Subcutaneous preadipocyte (primary cell): ENCODE measurements at places on chromosomes 5 and 9. TPM values are rescaled to one million over a fixed set of nuclear protein-coding genes. Genes with fewer than 3 reads are reported as not detected.

RETREG1 gene
- 2.7 and 5.1 TPM in 2 replicates for total RNA-seq

PPP3R2 gene
- not detected in 2 replicates for total RNA-seq

RXFP3 gene
- not detected in 2 replicates for total RNA-seq

ADGRD2 gene
- not detected in 2 replicates for total RNA-seq

SCGB3A1 gene
- not detected in 2 replicates for total RNA-seq

TLR4 gene
- total RNA-seq = 8.8 and 17.4 TPM in 2 replicates

SLC25A48 gene
- not detected in 2 replicates for total RNA-seq

PCDHB6 gene
- under 0.01 TPM in 2 replicates for total RNA-seq

MYO10 gene
- 1.1 and 4.5 TPM in 2 replicates for total RNA-seq

KIF4B gene
- under 0.01 TPM in 1 of 2 replicates, not detected in the other for total RNA-seq

CER1 gene
- total RNA-seq = not detected in 2 replicates

SPATA31D4 gene
- not detected in 2 replicates for total RNA-seq

ZNF366 gene
- total RNA-seq = not detected in 2 replicates

UTP15 gene
- total RNA-seq = 22.8 and 31.9 TPM in 2 replicates
